ENCODE measurements at places on chromosomes 1 and 21. TPM values are rescaled to one million over a fixed set of nuclear protein-coding genes. Genes with fewer than 3 reads are reported as not detected.
A peak's percentile ranks its signal among the peaks of the same experiment; 100 is the strongest.

DNA sequence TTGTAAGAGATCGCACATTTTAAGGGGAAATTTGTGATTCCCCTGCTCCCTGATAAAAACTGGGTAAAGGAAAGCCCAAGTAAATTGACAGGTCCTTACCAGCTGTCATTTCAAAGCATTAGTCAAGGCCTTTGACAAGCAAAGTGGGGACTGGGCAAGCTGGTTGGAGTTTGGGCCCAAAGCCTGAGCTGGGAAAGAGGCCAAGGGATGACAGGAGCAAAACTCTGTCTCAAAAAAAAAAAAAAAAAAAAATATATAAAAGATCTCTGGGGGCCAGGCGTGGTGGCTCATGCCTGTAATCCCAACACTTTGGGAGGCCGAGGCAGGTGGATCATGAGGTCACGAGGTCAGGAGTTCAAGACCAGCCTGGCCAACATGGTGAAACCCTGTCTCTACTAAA is 36.9 kb downstream of the SLC2A1 start:
- DNase-seq = no peak

- peak; percentile 56 for DNase-seq
These were observed 16.0 kb downstream of the ENO1 start for GRCh38 chr1:8862528-8862927.

DNA sequence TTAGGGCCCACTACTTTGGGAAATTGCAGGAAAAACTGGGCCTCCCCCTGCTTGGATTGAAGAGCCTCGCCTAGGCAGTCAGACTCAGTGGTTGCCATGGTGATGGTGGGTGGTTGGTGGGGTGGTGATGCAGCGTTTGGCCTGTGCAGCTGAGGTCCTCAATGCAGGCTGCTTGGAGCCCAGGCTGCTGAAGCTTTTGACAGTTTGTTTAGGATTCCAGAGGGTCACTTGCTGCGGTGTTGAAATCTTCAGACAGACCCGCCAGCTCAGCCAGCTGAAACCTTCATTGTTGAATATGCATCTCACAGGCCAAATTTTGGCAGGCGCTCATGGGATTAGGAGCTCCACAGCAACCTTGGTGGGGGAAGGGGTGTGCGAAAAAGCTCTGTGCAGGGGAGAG is 67.9 kb downstream of the CACNA1E start:
- DNase-seq = no peak

DNA sequence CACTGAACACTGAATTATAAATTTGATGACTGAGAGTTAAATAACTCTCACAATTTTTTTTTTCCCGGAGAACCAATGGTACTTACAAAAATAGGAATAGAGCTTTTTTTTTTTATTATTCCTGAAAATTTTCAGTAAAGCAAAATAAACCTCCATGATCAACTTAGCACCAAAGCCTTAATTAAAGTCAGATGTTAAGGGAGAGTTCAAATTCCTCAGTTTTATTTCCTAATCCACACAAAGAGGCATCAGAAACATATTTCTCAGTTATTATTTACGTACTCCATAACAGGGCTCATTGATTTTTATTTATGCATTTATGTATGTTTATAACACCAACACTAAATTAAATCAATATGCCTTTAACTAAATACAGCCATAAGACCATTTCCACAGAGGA is 55.5 kb downstream of the PLPPR5 start:
- DNase-seq = no peak

The EXO1 gene
- 2.0 TPM for polyA plus RNA-seq

GRCh38 chr21:31316488-31317169 is 27.4 kb downstream of the TIAM1 start:
- DNase-seq = no peak

- DNase-seq = no peak
These were observed 3.1 kb upstream of the FNDC10 start for GRCh38 chr1:1602968-1603506.

DNA sequence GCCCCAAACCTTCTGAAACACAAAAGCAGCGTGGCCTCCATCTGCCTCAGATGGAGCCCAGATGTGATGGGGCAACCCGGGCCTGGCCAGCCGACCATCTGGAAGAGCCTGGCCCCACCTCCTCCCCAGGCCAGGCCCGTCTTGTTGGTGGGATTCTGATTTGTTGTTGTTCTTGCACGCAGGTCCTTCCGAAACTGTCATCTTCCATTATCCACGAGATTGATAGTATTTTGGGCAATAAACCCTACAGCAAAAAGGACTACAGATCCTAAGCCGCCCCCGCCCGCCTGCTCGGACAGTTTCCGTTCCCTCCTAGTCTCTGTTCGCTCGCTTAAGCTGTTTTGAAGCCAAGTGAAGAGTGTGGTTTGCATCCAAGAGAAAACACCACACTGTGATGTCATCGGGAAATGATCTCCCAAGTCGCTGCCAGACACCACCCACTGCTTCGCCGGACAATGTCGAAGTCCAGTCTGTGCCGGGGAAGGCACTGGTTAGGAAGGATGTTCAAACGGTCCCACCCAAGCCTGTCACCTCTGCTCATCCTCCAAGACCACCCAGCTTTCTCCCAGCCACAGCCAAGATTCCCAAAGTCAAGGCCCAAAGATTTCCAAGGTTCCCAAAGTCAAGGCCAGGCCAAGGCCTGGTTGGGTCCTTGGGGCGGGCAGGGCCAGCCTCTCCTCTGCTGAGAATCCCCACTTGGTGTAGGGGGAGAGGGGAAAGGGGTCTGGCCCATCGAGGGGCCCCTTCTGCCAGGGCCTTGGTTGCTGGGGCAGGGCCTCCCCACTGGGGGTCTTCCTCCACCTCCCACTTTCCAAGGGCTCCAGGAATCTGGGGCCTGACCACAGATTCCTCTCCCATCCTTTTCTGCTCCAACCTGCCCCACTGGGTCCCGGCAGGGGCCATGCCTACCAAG is 52.9 kb downstream of the KCNAB2 start:
- DNase-seq = no peak

- peak; percentile 80 for DNase-seq
These were observed 5.7 kb downstream of the KRTCAP2 start for GRCh38 chr1:155167166-155168104.

The SPOCD1 gene
- not detected for polyA plus RNA-seq

GRCh38 chr1:182309631-182310351 is 81.8 kb downstream of the GLUL start:
- DNase-seq = no peak

The RGS5 gene
- 1.8 TPM for polyA plus RNA-seq

GRCh38 chr1:81446000-81446669 is 354.6 kb upstream of the ADGRL2 start:
- no peak for DNase-seq

The TAF12 gene
- 44.7 TPM for polyA plus RNA-seq

- no peak for DNase-seq
These were observed 263.2 kb upstream of the RAB4A start for GRCh38 chr1:229007701-229008100.

- no peak for DNase-seq
These were observed 4.4 kb upstream of the SAMD11 start for GRCh38 chr1:919271-919872.

DNA sequence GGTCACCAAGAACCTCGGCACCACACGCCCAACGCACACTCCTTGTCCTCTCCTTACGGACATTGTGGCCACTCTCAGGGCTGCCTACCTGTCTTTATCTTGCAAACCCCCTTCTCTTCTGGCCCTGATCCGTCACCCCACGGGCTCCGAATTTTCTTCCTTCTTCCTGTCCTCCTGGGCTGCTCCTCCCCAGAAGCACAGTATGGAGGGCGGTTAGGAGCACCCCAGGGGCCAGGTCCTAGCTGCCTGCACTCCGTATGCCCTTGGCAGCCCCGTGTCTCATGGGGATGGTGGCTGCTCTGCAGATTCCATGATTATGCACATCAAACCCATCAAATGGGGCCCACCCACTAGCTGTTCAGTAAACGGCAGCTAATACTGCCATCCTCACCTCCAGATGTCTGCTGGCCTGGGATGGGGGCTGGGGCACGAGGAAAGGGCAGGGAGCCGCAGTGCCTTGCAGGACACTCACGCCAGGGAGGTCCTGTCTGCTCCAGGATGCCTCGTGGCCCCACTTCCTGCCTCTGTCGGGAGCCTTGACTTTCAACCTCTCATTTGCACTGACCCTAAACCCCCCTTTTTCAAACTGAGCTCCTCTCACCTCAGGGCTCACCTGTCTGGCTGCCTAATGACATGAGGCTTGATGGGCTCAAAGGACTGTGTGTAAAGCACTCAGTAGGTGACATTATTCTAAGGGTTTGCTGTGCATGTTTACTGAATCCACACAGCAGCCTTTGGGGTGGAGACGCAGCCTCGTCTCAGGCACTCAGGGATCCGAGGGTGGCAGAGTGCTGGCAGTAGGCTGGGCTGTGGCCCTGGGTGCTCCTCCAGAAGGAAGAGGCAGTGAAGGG is 4.4 kb downstream of the TTC34 start:
- DNase-seq = no peak

DNA sequence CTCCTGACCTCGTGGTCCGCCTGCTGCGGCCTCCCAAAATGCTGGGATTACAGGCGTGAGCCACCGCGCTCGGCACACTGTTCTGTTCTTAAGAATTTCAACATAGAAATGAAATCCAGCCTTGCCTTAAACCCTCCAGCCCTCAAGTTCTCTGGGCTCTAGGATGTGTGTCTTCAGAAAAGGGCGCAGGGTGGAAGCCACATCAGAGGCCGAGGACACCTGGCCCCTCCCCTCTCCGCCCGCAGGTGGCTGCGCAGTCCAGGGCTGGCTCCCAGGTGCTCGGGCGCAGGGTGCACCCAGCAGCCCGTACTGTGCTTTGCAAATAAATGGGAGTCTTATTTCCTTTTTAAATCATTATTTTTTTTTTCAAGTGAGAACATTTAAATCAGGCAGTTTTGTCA is 2.0 kb upstream of the C1orf174 start:
- DNase-seq = peak; percentile 55

DNA sequence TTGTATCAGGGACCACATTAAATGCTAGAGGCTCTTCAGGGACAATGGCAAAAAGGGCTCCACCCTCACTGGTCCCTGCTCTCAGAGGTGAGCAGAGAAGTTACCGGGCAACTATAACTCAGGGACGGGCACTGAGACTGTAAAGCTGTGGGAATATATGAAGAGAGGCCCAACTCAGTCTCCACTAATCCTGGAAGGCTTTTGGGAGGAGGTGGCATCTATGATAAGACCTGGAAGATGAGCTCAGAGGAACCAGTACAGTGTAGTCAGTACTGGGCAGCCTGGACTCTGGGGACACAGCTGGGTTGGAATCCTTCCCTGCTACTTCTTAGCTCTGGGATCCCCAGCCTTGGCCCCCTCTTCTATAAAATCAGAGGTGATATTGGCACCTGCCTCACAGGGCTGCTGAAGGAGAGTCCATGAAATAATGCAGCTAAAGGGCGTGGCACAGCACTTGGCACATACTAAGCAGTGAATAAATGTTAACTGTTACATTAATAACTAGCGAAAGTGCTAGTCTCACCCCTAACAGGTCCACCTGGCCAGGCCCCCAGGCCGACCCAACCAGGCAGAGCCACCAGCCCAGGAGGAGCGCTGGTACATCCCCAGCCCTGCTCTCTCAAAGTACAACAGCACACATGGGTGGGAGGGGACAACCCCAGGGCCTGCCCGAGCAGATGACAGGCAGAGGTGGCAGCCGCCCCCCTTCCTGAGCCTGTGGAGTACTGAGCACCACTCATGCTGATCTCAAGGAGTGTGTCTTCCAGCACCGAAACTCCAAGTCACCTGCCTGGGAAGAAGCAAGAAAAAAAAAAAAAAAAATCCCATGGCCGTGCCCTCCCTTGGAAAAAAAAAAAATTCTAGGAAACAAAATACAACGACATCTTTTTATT is 62.7 kb downstream of the CASZ1 start:
- DNase-seq = no peak

GRCh38 chr1:47175227-47175934 is 14.5 kb downstream of the PDZK1IP1 start:
- peak; percentile 54 for DNase-seq

- DNase-seq = no peak
These were observed 40.0 kb upstream of the APP start for GRCh38 chr21:26210614-26211013.

The SLC45A1 gene
- polyA plus RNA-seq = 1.4 TPM

The MTR gene
- polyA plus RNA-seq = 14.2 TPM

- DNase-seq = no peak
These were observed 41.3 kb upstream of the BMP8B start for GRCh38 chr1:39829791-39830533.

- DNase-seq = no peak
These were observed 2.8 kb downstream of the HPDL start for GRCh38 chr1:45329445-45329844.

DNA sequence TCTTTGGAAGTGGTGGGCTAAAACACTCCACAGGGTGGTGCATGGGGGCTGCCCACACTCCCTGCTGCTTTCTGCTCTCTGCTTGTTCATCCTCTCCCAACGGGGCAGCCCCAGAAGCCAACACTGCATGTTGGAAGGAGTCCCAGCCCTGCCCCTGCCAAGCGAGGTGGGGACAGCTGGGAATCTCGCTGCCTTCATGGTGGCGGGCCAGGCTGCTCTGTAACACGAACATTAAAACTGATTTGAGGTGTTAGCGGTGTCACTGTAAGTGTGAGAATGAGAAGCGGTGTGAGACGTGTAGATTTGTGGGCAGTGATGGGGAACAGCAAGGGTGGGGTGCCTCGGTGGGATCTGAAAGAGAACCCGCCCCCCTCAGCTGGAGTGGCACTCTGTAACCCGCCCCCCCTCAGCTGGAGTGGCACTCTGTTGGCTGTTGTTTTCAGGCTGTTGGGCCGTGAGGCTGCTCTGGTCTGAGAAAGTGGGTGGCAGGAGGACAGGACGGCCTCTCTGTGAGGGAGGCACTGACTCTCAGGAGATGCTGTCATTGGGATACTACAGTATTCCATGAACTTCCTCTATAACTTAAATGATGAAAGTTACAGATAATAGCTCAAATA is 80.9 kb downstream of the PCBP3 start:
- no peak for DNase-seq

- DNase-seq = no peak
These were observed 225.3 kb downstream of the BACH1 start for GRCh38 chr21:29524055-29524454.

- peak; percentile 68 for DNase-seq
These were observed 115.4 kb upstream of the HOOK1 start for GRCh38 chr1:59699227-59699847.

The LAD1 gene
- not detected for polyA plus RNA-seq

GRCh38 chr21:38918607-38919346 is 113.0 kb downstream of the ETS2 start:
- DNase-seq = no peak

- no peak for DNase-seq
These were observed 56.3 kb upstream of the GPR153 start for GRCh38 chr1:6317098-6317760.

The SLC39A1 gene
- polyA plus RNA-seq = 36.7 TPM

DNA sequence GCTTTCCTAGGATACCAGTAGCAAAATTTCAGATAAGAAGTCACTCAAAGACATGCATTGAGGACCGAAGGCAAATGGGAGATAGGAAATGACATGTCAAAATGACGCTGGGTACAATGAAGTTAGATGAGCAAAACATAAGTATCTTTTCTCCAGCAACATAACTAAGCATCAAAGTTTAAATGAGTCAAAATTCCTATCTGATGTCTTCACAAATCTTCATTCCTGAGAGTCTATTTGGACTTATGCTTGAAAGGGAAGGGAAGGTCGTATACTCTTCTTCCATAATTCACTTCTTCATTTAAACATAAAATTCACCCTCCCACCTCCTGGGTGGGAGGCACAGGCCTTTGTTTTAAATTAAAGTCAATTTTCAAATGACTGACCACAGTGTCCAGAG is 4.1 kb upstream of the TMEM81 start:
- DNase-seq = no peak
